ENCODE measurements at places on chromosomes 7 and 10.

GRCh38 chr10:8273749-8274148 lies 219.3 kb downstream of the GATA3 start:
- DNase-seq = no peak

GRCh38 chr10:131849591-131850382 lies 51.0 kb upstream of the PPP2R2D start:
- no peak for DNase-seq

GRCh38 chr10:89281606-89282395 lies 20.0 kb upstream of the IFIT2 start:
- no peak for DNase-seq

DNA sequence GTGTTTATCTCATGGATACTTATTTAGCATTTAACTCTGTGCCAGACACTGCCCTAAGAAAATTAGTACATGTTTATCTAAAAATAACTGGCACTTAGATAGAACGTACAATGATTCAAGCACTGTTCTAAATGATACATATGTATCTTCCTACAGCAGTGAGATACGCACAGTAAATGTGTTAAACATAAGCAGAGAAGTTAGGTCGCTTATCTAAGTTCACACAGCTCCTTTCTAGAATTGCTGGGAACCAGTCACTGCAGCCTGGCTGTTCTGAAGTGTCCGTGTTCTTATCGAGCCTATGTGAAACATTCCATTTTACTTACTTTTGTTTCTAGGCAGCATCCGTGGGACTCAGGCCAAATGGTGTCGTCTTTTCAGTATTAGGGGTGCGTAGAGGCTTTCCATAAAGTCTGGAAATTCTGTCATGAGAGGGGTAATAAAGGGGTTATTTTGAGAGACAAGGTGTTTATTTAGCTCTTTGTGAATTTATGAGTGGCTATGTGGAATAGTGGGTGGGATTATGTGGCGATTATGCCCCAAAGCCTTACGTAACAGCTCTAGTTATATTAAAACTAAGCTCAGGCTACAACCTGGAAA lies 186.9 kb downstream of the SND1 start:
- no peak for DNase-seq

GRCh38 chr10:43086321-43086942 lies 9.6 kb downstream of the RET start:
- no peak for DNase-seq

GRCh38 chr7:74584160-74584954 lies 73.2 kb upstream of the GTF2I start:
- DNase-seq = no peak

GRCh38 chr7:77433901-77434300 lies 17.8 kb upstream of the GSAP start:
- no peak for DNase-seq

DNA sequence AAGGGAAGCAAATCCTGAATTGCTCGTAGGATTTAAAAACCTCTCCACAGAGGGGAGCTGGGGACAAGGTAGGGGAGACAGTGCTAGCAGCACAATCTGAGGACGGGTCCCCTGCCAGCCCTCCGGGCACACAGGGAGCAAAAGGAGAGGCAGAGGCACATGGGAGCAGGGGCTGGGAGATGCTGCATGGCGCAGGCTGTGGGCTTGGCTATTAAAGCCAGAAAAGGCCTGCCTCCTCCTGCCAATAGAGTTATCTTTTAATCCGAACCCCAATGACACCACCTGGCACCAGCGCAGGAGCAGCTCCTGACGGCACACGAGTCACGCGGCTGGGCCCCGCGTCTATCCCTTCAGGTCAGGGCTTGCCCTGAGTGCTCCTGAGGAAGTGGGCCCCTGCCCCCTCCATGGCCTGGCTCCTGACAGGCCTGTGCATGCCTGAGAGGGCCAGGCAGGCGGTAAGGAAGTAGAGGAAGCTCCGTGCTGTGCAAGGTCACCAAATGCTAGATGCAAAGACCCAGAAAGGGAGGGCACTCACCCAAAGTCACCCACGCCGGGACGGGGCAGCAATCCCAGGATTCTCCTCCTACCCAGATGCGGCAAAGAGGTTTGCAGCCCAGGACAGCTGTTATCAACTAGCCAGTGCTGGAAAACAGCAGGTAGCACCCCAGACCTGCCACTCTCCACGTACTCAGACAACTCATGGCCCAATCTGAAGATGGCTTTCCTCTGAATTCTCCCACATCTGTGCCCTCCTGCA lies 28.1 kb downstream of the DLG5 start:
- no peak for DNase-seq

DNA sequence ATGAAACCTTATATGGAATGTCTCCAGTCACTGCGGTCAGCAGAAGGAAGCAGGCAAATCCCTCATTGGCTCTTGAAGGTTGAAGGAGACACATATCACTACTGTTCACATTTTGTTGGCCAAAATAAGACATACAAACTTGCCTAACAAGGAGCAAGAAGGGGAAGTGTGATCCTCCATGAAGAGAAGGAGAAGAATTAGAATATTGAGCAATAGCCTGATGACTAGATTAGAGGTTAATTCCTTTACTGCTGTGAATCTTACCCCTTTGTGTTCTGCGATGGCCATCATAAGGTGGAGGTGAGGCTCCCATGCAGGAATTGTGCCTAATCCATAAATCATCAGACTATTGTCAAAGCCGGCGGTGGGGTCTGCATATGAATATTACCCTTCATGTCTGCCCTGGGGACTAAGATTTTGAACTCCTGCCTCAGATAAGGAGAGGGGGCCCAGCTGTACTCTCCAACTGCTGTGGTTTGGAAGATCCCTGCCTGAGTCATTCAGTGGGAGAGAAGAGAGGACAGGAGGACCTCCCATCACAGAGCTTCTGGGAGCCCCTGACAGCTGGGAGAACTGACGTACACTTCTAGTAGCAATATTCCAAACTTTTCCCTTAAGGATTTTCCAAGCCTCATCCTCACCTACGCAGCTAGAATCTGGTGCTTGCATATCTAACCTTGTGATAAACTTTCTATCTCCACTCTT lies 398.5 kb downstream of the REEP3 start:
- no peak for DNase-seq

- DNase-seq = no peak
Observed at GRCh38 chr7:14501436-14501835, 401.1 kb downstream of the DGKB start.

DNA sequence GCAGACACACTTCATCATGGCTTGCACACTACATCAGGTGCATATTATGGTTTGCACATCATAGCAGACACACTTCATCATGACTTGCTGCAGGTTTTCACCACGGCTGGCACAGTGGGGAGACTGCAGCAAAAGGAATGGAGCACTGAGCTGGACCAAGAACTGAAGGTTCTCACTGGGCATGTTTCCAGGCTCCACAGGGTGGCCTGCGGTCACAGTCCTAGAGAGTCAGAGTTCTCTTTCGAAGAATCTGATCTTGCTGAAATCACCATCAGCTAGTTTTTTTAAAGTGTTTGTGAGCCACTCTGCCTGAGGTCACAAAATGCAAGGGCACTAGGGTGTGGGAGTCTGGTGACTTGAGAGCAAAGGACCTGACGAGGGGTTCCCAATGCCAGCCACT lies 140.4 kb upstream of the NPY start:
- no peak for DNase-seq

- DNase-seq = no peak
Observed at GRCh38 chr7:35722054-35722849, 27.3 kb upstream of the HERPUD2 start.

- no peak for DNase-seq
Observed at GRCh38 chr10:124433461-124433860, 14.7 kb upstream of the OAT start.

DNA sequence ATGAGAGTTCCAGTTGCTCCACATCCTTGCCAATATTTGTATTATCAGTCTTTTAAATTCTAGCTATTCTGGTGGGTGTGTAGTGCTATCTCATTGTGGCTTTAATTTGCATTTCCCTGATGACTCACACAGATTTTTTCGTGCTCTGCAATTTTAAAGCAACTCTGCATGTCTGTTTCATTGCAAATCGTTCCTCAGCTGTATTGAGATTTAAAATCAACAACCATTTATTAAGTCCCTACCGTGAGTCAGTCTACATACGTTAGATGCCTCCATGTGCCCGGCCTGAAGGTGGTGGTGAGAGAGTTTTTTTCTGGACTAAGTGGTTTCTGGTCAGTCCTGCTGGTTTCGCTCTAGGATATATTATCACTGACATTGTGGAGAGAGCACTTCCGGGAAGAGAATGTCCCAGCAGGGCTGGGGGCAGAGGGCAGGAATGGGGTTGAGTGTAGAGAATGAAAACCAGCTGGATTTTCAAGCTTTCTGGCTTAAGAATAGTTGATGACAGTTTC lies 8.4 kb upstream of the HYCC1 start:
- DNase-seq = no peak

DNA sequence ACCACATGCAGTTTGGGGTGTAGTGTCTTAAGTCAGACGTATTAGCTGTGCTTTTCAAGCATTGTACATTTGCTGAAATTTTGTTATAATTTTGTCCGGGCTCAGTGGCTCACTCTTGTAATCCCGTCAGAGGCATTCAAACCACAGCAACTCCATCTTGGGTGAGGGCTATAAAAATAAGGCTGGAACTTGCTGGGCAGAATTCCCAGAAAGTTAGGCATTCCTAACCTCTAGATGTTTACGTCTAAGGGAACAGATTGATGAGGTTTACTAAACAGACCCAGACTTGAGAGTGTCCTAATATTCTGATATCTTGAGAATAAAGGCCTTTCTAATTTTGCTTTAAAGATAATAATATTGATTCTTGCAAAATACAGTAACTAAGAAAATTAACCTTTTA lies 957.8 kb downstream of the NXPH1 start:
- DNase-seq = no peak

DNA sequence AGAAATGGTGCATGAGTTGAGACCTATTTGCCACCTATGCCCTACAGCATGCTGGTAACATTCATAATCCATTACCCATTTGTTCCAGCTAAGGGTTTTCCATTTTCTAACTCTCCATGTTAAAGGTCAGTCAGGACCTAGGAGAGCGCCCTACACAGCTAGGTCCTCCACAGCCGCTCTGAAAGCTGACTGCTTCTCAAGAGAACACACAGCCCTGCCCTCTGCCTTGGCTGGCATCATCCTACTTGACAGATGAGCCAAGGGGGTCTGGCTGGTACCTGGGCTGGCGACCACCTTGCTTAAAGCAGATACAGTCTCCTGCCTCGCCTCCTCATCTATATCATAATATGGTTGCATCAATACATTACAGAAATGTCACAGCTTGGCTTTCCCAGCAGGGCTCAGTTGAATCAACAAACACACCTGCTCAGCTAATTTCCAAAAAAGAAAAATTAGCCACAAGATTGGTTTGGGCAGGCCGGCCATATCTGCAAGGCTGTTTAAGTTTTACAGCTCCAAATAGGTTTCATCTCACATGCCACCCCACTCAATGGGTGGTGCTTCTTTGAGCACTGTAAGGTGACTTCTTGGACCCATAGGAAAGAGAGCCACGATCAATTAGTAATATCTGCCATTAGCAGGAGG lies 17.3 kb downstream of the TLL2 start:
- no peak for DNase-seq

GRCh38 chr7:123769371-123769770 lies 20.6 kb upstream of the WASL start:
- no peak for DNase-seq

DNA sequence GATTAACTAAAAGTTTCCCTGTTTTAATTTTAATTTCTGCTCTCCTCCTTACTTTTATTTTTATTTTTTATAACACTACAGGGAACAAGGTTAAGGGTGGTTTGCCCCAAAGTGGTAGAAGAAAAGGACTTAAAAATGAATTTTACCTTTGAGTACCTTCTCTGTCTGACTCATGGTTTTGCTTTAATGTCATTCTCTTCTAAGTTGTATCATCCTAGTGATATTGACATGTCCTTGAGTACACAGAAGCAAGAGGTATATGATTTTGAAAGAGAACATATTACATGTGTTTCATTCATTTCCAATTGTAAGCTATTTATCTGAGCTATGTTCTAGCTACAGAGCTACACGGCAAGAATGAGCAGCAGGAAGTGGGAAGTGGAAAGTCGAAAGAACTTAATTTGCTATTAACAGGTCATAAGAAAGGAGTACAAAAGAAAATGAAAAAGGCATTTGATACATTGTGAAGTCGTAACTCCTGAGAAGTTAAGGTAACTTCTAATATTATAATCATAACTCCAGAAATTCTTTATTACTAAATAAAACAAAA lies 112.5 kb downstream of the SEMA3A start:
- DNase-seq = no peak

DNA sequence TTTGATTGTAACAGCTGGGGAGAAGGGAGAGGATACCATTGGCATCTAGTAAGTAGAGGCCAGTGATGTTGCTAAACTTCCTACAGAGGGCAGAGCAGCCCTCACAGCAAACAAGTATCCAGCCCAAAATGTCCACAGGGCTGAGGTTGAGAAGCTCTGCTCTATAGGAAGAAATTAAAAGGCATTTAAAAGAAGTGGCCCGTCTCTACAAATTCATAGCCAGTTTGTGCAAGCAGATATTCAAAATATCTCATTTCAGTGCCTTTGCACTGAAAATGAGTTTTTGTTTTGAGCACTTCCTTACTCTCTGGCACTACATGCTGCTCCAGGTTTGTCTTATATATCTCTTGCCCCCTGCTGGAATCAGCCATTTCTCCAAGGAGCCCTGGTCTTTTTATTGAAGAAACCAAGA lies 330.0 kb downstream of the BBS9 start:
- no peak for DNase-seq

GRCh38 chr10:125035588-125036295 lies 93.8 kb downstream of the ZRANB1 start:
- DNase-seq = no peak

DNA sequence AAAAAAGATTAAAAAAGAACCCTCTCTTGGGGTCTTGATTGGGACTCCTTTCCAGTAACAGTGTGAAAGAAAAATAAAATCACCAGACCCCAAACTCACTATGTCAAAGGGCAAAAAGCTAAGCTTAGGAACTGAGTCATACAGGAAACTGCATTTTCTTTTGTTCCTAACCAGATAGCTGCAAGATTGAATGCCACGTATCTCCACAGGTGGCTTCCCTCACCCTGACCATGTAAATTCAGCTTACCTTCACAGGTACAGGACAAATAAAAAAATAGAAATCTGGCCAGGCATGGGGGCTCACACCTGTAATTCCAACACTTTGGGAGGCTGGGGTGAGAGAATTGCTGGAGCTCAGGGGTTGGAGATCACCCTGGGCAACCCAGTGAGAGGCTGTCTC lies 32.5 kb upstream of the EIF4H start:
- DNase-seq = no peak

GRCh38 chr10:95531058-95531809 lies 29.9 kb downstream of the SORBS1 start:
- DNase-seq = no peak

DNA sequence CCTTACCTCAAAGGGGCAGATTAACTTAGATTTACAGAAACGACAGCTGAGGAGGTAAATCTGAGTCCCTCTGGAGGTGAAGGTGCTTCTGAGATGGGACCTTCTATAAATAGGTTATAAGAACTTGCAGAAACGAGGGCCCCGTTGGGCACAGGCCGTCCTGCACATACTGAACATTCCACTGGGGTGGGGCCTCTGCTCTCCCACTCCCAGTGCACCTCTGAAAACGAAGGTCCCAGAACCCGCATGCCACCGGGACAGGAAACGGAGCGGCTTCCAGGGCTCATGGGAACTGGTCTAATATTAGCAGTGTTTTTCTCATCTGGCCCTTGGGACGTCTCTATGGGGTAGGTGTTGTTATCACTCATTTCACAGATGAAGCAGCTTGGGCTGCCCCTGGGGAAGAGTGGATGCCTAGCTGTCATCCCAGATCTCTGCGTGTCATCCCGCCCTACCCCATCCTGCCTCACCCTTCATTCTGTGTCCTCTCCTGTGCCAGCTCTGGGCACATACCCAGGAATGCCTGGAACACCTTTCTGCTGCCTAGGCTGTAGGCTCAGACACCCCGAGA lies 19.6 kb downstream of the C10orf62 start:
- DNase-seq = no peak
